NCI-H2107 (cell line): ENCODE measurements at places on chromosomes 7 and 10.

DNA sequence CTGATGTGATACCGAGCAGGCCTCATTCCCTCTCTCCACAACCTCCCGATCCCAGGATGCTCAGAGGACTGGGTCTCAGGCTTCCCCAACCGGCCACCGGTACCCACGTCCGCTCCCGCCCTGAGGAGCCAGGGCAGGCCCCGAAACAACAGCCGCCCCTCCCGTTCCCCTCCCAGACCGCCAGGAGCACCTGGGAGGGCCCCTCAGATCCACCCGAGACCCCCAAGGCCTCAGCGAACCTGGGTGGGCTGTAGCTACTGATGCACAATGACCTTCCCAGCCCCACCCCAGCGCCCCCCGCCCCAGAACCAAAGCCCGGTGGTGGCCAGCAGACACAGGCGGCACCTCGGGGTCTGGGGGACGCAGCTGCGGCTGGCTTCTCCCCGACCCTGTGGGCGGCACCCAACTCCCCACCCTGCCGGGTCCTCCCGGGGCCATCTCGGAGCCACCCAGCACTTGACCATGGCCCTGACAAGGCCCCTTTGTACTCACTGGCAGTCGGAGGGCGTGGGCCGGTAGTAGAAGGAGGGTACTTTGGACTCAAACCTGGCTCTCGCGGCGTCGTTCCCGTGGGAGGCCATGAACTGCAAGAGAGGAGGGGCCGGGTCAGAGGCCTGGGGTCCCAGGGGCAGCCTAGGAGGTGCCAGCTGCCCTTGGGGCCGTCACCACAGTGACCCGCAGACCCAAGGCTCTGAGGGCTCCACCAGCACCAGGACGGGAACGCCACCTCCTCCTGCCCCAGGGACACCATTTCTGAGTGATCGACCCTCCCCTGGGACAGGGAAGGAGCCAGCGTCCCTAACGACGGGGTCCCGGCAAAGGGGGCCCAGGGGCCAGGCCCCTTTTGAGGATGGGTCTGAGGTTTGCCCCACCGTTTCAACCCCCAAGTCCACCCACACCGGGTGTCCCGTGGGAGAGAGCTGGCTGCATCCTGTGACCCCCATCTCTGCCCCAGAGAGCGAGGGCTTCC, 28.1 kb downstream of the ADAP1 start:
- no peak for DNase-seq

DNA sequence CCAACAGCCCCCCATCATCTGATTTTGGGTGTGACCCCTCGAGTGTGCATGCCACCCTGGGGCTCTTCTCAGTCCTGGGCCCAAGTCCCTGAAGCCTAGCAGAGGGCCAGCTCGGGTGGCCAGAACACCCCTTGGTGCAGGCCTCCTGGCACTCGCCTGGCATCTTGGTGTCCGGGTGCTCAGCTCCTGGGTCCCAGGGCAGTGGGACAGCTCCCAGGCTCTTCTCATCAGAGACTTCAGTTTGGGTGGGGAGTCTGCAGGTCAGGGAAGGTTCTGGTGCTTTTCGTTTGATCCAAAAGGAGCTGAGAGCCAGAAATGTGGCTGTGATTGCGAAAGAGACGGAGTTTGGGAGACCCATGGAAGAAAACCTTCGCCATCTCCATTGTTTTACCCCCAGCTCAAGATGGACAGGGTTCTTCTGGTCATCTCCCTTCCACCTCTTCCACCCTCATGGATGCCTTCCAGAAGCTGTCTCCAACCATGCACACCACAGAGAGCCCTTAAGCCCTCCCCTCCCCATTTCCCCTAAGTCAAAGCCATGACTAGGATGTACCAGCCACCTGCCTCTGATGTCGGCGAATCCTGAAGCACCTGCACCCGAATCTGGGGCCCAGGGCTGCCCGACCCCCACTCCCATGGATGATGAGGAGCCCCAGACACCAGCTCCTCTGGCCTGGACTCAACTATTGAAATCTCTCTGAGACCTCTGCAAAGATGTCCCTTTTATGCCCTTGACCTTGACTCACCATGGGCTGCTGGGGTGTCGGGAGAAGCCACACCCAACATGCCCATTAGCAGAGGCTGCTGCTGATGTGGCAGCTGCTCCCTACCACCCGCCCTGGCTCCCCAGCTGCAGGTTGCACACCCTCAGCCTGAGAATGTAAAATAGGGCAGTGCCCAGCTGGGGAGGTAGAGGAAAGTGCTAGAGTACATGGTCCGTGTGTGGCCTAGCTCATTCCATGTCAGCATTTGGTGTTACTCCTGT, 55.3 kb downstream of the ADCYAP1R1 start:
- DNase-seq: no peak

DNA sequence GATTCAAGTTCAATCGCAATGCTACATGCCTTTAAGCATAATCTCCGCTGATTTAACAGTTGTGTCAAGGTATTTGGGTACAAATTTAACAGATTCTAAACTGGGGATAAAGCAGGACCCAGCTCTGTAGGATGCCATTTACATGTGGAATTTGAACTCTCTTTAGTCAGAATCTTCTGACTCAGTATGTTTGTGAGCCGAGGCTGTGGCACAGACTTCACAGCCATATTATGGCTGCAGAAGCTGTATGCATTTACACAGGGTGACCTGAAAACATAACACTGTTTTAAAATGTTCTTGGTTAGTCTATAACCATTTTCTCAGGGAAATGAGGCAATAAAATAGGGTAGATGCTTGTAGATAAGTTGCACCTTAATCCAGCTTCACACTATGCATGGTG, 8.7 kb downstream of the PDLIM1 start:
- DNase-seq: no peak

DNA sequence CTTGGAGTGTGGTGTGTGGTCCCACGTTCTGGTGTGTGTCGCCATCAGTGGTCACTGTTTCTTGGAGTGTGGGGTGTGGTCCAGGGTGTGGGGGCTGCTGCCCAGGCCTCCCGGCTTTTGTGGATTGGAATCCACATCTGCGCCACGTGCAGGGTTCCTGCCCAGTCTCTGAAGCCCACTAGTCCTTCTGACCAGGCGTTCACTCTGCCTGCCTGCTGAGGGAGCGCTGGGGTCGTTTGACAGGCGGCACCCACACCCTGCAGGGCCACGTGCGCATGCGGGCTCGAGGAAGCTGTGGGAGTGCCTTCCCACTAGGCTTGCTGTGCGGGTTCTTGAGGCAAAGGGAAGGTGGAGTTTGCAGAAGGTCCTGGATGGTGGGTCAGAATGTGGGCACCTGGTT, 51.4 kb downstream of the INPP5A start:
- no peak for DNase-seq

- no peak for DNase-seq
Measured at GRCh38 chr7:147249956-147250355, 1133.4 kb downstream of the CNTNAP2 start.

- DNase-seq: no peak
Measured at GRCh38 chr7:79453266-79453557, 255 bp downstream of the MAGI2 start.

DNA sequence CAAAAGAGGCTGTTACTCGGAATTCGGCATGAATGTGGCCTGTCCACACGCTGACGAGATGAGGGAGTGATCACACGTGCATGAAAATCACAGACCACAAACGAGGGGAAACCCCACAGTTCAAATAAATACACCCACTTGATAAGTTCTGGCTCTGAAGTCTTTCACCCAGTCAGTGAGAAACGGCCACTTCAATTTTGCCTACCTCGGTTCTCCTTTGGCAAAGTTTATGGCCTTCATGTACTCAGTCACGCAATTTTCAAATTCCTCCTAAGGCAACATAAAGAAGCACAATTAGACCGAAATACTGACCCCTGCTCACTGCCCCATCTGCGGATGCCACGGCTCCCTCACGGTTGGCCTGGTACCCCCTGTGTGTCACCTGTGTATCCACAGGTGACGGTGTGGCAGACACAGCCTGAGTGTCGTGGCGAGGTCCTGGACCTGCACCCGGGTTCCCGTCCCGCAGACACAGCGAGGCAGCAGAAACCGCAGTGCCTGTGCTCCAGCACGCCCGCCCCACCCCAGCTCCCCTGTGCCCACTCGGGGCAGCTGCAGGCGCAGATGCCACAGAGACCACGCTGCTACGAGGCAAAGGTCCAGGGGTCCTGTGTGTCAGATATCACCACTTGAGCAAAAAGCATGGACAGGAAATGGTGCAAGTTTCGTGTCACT, 1.4 kb downstream of the CFAP46 start:
- no peak for DNase-seq

DNA sequence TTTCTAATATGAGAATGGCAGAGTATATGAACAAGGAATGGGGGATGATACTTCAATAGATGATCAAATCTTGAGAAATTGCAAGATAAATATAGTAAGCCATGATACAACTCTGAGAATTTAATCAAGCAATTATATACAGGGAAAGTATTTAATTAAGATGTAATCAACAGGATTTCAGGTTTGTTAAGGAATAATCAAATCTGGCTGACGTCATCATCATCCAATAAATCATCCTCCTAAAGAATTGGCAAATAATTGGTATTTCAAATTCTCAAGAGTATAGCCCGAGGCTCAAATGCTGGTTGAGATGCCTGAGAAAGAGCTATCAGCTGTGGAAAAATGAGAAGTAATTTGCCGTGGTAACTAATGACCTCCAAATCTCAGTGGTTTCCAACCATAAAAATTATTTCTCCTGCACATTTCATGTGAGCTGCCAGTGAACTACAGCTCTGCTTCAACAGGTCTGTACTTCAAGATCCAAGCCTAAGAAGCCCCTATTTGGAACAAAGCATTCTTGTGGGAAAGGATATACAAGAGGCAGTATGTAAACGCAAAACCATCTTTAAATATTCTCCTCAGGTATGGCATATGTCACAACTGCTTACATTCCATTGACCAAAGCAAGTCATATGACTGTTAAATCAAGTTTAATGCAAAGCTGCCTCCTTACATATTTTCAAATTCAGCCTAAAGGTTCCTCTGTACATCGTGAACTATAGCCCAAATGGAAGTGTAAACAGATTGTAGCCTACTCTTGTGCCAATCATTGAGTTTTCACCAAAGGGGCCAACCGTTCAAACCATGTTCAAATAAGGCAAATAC, 503.0 kb downstream of the KIF20B start:
- no peak for DNase-seq

DNA sequence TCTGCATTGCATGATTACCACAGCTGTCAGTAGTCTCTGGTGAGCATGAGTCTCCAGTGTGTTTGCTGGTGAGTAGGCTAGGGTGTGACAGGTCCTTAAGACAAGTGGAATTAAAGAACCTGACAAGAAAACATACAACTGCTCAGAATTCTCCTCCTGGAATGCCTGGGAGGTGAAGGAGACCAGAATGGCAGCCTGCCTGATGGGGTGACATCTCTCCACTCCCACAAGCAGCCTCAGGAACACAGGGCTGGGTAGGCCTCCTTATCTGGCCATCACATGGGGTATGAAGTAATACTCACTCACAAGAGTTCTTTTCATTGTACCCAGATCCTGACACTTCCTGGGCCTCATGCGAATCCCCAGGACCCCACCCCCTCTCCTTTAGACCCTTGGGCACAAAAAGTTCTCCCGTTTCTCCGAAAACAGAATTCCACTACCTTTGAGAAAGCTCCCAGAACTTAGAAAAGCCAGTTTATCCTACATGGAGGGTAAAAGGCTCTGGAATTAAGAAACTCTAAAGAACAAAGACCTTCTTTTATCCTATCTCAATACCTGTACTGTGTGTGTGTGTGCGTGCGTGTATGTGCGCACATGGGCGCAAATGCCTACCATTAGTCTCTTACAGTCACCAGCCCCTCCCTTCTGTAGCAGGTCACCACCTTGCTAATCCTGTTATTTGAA, 33.4 kb upstream of the C1GALT1 start:
- DNase-seq: no peak

DNA sequence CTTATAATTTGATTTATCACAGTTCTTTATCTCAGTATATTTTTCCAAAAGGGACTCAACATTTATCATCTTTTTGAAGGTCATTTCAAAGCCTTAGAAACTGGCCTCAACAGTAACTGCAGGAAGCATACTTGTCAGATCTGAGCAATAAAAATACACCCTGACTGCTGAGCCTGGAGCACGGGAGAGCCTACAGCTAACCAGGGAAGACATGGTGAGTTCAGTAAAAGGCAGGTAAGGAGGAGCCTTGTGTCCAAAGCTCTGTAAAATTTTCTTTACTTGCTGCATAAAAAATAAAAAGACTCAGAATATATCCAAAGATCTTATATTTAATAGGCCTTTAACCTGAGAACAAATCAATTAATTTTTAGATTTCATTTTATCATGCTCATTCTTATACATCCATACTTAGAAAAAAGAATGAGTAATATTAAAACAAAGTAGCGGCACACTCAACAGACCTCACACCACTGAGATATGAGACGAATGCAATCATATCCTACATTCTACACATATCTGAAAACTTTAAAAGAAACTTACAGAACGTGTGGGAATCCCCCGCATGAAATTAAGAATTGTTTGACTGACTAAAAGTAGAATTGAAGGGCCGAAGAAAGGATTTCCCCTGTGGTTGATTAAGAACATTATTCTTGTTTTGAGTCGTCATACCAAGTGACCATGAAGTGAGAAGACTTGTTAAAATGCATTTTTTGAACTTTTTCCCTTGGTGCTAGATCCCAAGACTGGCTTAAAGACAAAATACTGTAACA, 296.4 kb upstream of the MKLN1 start:
- DNase-seq: no peak

DNA sequence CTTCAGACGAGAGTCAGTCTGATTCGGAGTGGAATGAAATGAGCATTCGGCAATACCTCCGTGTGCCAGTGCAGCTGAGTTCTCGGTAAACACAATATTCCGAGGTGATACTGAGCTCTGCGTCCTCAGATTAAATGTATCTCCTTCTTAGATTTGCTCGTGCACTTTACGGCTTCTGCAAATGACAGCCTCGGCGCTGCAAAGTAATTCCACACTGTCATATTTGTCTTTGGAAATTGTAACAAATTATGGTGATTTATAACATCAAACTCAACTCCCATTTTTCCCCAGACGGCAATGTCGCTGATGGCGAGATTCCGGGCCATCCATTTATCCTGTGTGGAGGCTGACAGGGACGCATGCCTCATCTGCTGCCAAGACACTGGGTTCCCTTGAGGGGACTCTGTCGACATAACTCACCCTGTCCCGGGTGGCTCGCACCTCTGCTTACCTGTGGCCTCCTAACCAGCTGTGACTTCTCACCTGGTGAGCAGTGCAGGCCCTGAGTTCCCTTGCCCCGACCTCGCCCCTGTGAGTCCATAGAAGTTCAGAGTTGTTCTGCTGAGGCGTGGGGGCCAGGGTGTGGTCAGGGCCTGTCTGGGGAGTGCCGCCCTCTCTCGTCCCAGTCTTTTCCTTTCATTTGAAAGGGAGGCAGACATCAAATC, 201.9 kb downstream of the ADARB2 start:
- DNase-seq: no peak

DNA sequence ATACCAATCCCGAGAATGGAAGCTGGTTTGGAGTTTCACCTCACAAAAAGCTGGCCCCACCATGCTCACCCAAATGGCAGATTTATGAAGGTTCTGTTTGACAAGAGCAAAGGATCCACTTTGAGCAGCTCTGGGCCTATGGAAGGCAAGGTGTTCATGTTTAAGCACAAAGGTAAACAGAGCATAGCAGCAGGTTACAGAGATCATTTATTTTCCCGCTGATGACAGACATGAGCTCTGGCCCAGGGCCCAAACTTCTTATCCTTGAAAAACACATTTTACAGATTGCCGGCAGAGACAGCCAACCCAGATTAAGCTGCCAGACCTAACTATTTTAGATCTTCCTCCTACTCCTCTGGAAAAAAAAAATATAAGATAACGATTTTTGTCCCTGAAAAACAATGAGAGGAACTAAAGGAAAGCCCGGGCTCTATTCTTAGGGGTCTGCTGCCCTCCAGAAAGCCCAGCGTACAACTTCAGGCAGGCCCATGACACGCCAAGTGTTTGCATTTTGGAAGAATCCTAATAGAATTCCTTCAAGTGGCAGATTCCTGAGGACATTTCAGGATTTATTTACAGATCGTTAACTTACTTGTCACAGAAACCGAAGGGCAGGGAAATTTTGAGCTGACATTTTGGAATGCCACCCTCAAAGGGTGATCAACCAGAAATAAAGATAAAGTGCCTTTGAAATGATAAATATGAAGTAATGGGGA, 40.0 kb downstream of the SYPL1 start:
- no peak for DNase-seq
